IgD-negative memory B cell (primary cell): ENCODE measurements at places on chromosomes 4 and X. TPM values are rescaled to one million over a fixed set of nuclear protein-coding genes. Genes with fewer than 3 reads are reported as not detected.

Gene ZXDB
- 7.9 TPM for polyA plus RNA-seq

Gene ATP2B3
- not detected for polyA plus RNA-seq

Gene CLIC2
- polyA plus RNA-seq, result not detected

Gene MANBA
- polyA plus RNA-seq, result 32.4 TPM

Gene SSX4
- not detected for polyA plus RNA-seq

Gene UGT2A3
- not detected for polyA plus RNA-seq

Gene RAP2C
- polyA plus RNA-seq, result 13.9 TPM

Gene S100G
- polyA plus RNA-seq, result not detected

Gene CLNK
- polyA plus RNA-seq, result 2.6 TPM

Gene CC2D2A
- polyA plus RNA-seq, result not detected

Gene UGT2B10
- polyA plus RNA-seq, result not detected
